ENCODE measurements at places on chromosomes 6 and 20.
A peak's percentile ranks its signal among the peaks of the same experiment; 100 is the strongest.

DNA sequence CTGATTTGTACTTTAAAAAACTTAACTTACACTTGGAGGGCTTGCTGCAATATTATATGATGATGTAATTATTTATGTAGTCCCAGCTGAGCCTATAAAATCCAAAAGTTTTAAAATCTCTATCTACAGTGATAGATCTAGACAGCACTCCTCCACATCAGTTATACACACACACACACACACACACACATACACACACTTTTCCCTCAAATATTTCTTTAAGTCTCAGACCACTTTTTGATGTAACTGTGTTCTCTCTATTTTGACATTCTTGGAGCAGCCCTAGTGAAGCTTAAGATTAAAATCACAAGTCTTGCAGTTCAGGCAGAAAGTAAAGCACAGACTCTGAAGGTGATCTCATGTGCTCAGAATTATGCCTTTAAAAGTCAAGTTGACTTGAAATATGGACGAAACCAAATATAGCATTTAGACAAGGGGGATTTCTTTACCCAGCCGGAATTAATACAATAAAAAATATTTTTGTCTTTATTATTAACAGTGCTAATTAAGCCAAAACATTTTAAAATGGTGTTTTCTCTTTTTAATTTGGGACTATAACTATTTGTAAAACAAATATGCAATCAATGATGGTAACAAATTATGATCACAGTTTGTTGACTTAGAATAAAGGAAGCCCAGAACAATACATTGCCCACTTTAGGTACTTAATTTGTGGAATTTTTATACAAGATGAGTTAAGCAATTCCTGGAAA is 63.5 kb upstream of the TMEM30A start:
- DNase-seq, result no peak

DNA sequence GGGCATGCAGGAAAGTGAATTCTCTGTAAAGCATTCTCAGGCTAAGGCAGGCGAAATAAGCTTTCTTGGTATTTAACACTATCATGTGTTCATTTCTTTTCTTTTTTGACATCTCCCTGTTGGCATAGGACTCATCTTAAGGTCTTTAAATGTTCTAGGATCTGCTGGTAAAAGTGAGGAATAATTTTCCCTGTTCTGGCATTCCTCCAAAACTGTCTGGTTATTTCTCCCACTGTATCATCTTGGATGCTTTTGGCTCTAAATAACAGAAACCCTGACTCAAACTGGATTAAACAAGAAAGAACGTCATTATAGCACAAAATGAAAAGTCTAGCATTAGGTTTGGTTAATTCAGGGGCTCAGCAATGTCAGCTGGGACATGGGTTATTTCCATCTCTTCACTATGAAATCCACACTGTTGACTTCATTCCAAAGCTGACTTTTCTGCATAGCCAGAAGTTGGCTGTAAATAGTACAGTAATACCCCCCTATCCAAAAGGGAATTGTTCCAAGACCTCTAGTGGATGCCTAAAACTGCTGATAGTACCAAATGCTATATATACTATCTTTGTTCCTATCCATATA is 37.9 kb upstream of the SNAP25 start:
- DNase-seq, result no peak

DNA sequence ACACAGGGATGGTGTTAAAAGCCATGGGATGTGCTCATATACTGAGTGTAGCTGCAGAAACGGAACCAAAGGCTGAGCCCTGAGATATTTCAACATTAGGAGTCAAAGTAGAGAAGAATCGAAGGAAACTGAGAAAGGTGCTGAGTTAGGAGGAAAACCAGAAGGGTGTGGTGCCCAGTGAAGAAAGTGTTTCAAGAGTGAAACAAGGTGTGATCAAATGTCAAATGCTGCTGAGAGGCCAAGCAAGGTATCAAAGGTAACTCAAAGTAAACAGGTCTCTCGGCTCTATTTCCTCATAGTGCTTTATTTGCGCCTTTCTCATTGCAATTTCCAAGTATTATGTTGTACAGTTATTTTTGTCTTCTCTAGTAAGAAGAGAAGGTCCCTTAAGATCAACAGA is 94.1 kb downstream of the PRDM1 start:
- DNase-seq, result no peak

GRCh38 chr6:37988696-37989095 is 169.2 kb downstream of the ZFAND3 start:
- no peak for DNase-seq

DNA sequence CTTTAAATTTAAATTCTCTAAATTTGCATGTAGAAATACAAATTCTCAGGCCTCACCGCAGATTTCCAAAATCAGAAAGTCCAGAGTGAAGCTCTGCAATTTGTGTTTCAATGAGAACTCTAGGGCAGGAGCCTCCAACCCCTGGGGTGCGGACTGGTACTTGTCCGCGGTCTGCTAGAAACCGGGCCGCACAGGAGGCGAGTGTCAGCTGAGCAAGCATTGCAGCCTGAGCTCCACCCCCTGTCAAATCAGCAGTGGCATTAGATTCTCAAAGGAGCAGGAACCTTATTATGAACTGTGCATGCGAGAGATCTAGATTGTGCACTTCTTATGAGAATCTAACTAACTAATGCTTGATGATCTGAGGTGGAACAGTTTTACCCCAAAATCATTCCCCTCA is 203.0 kb upstream of the PCSK2 start:
- DNase-seq, result no peak

- DNase-seq, result no peak
Measured at GRCh38 chr6:69881322-69882151, 15.2 kb downstream of the COL19A1 start.

DNA sequence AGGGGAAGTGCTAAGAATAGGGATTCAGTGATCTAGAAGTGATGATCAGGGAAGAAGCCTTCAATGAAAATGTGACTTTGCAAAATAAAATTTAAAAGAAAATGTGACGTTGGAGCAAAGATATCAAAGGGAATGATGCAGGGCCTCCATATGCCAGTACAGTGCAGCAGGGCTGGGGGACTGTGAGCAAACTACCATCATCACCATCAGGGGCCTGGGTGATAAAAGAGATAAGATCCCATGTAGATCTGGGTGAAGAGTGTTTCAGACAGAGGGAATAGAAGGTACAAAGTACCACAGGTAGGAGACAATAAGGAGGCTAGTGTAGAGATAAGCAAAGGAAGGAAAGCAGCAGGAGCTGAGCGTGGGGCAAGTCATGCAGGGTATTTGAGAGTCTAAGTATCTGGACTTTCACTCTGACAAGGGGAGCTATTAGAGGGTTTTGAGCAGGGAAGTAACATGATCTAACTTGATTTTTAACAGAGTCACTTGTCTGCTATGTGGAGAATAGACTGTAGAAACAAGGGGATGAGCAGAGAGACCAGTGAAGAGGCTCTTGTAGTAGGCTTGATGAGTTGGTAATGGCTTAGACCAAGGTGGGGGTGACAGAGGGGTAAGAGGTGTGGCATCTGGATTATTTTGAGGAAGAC is 295.6 kb downstream of the ZFAND3 start:
- no peak for DNase-seq

DNA sequence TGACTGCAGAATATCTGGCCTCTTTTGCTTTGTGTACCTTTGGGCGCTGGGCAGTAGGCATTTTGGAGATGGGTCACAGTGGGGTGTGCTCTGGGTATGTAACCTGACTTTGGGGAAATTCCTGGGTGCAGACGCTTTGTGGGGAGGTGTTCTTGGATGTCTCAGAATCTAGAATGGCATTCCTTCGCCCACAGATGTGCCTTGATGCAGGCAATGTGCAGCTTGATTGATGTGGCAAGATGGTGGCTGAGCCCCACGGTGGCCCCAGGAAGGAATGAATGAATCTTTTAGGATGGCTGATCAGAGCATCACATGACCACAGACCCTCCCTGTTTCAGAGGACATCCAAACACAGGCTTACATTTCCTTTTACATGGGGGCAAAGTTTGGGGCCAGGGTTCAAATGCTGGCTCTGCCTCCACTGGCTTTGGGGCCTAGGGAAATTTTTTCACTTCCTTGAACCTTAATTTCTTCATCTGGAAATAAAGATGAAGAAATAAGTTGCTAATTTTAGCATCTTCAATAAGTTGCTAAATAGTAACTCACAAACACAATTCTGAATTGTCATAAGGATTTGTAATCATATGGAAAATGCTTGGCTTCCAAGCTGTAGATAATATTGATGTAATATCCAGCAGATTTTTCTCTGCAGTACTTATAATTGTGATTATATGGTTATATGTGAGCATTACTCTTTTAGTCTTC is 5.6 kb downstream of the PPP1R16B start:
- no peak for DNase-seq

DNA sequence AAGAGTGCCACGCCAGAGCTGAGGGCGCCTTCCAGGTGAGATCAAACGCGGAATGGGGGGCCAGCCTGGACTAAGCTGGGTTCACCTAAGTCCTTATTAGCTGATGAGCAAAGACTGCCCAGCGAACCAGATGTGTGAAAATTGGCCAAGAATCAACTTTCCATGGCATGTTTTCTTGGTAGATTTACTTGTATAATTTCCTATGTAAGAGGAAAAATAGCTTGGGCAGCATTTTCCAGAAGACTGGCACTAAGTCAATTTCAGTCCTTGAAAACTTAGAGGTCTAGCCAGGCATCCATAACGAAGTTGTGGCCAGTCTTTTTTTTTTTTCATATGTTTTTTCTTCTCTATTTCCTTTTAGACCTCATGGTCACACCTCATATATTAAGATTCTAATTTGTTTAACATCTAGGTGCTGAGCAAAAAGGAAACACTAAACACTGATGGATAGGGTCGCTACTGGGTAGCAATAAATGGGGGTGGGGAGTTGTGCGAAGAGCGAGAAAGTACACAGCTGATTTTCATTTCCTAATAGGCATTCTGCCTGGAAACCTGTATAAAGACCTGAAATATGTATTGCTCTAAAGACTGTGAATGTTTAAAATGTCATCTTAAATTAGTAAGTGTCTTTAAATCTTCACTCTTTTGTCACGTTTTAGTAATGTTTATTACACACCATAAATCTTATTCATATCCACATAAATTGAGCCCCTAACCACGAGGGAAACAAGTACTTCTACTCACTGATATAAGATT is 188.8 kb downstream of the CD83 start:
- DNase-seq, result no peak

- peak; percentile 19 for DNase-seq
Measured at GRCh38 chr6:113995634-113996033, 24.7 kb upstream of the HDAC2 start.

- DNase-seq, result no peak
Measured at GRCh38 chr6:121780325-121781321, 345.2 kb downstream of the GJA1 start.

Data from T-helper 2 cell (primary cell).